ENCODE measurements at places on chromosomes 1 and 21.

- H3K4me3 ChIP-seq, result no peak overlapping the region
- H3K27me3 ChIP-seq, result no peaks in the 10 kb centered on the region
- no peak for DNase-seq
- no peak overlapping the region for H3K27ac ChIP-seq
- no peaks in the 10 kb centered on the region for H3K4me1 ChIP-seq
Observed at GRCh38 chr1:110123224-110123623, 11.0 kb downstream of the UBL4B start.

GRCh38 chr1:48068206-48068605 is 71.0 kb upstream of the TRABD2B start:
- DNase-seq, result no peak
- no peaks in the 10 kb centered on the region for H3K36me3 ChIP-seq
- no peaks in the 10 kb centered on the region for H3K4me1 ChIP-seq
- H3K27ac ChIP-seq, result no peak overlapping the region
- no peaks in the 10 kb centered on the region for H3K27me3 ChIP-seq
- H3K4me3 ChIP-seq, result no peak overlapping the region

DNA sequence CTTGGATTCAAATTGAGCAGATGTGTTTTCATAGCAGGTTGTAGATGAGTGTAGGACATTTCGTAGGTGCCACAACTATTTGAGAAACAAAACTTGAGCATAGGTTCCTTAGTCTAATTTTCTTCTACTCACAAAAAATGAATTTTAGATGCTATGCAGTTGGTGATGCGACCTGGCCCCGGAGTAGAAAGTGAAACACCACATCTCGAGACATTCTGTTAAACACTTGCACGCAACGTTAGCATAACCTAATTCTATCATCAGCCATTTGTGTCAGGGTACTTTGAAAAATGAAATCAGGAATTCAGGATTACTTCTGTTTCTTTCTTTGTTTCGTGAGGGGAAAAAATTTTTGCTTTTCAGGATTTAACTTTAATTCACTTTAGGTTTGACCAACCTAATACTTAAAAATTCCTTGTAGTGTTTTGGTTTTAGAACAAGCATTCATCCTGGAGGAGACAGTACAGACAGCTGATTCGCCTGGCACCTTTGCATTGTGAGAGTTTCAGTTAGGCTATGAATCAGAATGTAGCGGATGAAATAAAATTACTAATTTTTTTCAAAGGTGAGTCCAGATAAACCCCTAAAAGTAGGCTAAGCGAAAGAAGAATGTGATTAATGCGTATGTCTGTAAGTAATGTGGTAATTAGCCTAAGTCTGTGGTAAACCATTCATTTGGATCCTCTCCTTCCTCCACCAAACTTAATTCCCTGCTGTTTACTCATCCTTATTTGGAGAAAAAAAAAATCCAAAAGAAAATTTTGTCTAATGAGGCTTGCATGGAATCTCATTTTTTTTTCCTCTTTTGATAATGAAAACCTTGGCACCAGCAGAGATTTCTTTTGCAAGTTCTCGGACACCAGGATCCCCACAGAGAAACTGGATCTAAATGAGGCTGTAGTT is 44.9 kb downstream of the MAP3K21 start:
- H3K36me3 ChIP-seq, result no peaks in the 10 kb centered on the region
- peaks cover 11% of the 10 kb centered on the region for H3K4me1 ChIP-seq
- no peak for DNase-seq
- H3K27ac ChIP-seq, result no peak overlapping the region
- no peak overlapping the region for H3K4me3 ChIP-seq

DNA sequence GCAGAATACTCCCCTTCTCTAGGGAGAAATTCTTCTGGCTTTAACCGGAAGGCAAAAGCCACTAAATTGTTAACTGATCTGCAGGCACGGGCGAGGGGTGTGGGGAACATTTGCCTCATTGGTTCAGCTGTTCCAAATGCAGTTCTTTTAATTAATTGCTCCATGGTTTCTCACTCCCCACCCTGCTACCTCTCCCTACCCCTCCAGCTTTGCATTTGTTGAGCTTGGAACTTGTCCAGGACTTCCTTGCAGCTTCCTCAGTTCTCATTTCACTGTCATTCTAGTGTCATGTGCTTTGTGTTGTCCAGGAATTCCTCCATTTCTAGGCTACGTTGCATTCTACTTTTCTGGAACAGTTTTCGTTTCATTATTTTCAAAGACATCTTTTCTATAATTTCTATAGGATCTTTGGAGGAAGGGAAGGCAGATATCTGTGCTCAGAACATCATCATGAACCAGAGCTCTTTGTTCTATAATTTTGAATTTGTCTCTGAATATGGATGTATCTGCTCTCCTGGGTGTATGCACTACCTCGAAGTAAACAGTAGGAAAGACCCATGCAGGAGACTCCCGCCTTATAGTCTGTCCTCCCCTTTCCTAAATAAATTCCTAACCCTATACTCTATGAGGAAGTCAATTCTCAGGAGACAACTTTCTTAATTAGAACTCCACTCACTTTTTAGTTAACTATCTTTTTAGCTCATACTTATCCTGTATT is 132.4 kb upstream of the LMO4 start:
- H3K4me1 ChIP-seq, result no peaks in the 10 kb centered on the region
- H3K27ac ChIP-seq, result no peak overlapping the region
- H3K4me3 ChIP-seq, result no peak overlapping the region
- no peaks in the 10 kb centered on the region for H3K27me3 ChIP-seq
- peaks cover 4% of the 10 kb centered on the region for H3K36me3 ChIP-seq
- DNase-seq, result no peak

GRCh38 chr1:90850898-90851710 is 134.0 kb upstream of the BARHL2 start:
- H3K27me3 ChIP-seq, result peaks cover 70% of the 10 kb centered on the region
- DNase-seq, result peak; percentile 91
- H3K4me3 ChIP-seq, result peak overlapping the region; percentile 67
- H3K4me1 ChIP-seq, result peaks cover 15% of the 10 kb centered on the region
- H3K27ac ChIP-seq, result no peak overlapping the region

GRCh38 chr21:45169001-45169400 is 94.6 kb downstream of the ADARB1 start:
- no peak for DNase-seq
- H3K27ac ChIP-seq, result peak overlapping the region; percentile 56
- no peaks in the 10 kb centered on the region for H3K36me3 ChIP-seq
- no peak overlapping the region for H3K4me3 ChIP-seq
- H3K4me1 ChIP-seq, result peaks cover 12% of the 10 kb centered on the region

GRCh38 chr1:61138921-61139774 is 56.8 kb downstream of the NFIA start:
- no peak overlapping the region for H3K27ac ChIP-seq
- DNase-seq, result peak; percentile 28
- H3K27me3 ChIP-seq, result no peaks in the 10 kb centered on the region
- no peak overlapping the region for H3K4me3 ChIP-seq

- no peaks in the 10 kb centered on the region for H3K27me3 ChIP-seq
- no peak overlapping the region for H3K4me3 ChIP-seq
- DNase-seq, result no peak
- no peaks in the 10 kb centered on the region for H3K4me1 ChIP-seq
Observed at GRCh38 chr1:186623551-186623950, 56.7 kb downstream of the PTGS2 start.

DNA sequence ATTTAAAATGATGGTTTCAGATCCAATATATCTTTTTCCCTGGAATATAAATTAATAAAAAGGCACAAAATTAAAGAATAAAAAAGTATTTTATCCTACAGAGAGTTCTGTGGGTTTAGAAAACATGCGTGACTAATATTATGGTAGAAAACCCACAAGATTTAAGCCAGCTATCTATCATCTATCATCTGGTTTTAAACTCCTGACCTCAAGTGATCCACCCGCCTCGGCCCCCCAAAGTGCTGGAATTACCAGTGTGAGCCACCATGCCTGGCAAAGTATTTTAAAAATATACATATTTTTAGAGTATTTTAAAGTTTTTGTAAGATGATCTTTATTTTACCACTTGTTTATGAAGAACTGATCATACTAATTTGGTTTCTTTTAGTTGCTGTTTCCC is 79.5 kb downstream of the NRIP1 start:
- no peaks in the 10 kb centered on the region for H3K27me3 ChIP-seq
- no peak overlapping the region for H3K27ac ChIP-seq
- DNase-seq, result no peak

DNA sequence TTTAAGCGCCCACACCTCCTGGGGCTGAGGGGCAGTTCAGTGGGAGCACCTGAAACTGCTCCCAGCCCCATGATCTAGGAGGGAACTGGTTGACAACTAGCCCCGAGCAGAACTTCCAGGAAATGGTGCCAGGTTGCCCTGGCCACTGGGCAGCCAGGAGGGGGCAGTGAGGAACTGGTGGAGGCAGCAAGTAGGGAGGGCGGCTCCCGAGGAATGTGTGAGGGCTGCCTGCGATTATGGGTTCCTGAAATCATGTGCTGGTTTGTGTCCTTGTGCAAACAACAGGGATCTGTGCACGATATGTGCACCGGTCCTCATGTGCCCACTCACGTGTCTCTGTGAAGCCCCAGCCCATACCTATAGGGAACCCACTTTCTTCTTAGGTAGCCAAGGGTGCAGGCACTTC is 9.9 kb downstream of the GPR3 start:
- H3K27me3 ChIP-seq, result no peaks in the 10 kb centered on the region
- H3K4me1 ChIP-seq, result peaks cover 67% of the 10 kb centered on the region
- H3K4me3 ChIP-seq, result no peak overlapping the region

DNA sequence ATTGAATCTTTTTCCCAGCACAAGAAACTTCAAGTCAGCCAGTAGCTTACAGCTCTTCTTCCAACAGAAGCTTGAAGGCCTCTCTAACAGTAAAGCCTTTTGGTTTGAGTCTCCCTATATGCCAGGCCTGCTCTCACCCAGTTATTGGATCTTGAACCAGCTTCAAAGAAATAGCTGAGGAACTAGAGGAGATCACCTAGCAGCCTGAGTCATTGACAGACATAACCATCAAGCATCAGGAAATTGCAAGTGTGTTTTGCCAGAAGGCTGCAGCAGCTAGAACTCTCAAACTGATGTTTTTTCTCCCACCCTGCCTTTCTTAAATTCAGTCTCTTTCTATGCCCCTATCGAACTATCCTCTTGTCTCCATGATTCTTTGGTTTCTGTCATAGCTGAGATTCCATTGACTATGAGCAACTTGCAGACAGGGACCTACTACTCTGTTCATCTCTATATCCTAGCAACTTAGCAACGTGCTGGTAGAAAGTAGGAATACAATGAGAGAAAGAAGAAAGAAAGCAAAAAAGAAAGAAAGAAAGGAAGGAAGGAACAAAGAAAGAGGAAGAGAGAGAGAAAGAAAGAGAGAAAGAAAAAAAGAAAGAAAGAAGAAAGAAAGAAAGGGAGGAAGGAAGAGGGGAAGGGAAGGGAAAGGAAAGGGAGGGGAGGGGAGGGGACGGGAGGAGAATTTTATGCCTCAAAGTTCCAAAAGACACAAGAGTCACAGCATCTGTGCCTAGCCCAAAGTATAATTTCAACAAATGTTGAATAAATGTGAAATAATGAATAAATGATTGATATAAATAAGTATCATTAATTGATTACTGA is 60.0 kb upstream of the FGGY start:
- H3K27ac ChIP-seq, result no peak overlapping the region
- H3K36me3 ChIP-seq, result no peaks in the 10 kb centered on the region
- H3K27me3 ChIP-seq, result no peaks in the 10 kb centered on the region
- no peak overlapping the region for H3K4me3 ChIP-seq

DNA sequence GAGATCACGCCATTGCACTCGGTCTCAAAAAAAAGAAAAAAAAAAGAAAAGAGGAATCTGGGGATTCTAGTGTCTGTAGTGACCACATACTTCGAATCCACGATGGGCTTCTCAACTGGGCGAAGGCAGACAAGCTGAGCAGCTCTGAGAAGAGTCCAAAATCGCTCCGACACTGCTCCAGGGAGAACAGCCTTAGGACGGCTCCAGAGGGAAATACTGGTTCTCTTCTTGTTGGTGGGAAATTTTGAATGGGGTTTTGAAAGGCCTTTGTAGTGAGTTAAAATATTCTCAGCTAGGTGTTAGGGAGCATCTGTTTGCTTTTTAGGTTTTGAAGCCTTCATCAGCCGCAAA is 18.3 kb upstream of the HJV start:
- H3K36me3 ChIP-seq, result no peaks in the 10 kb centered on the region
- no peak for DNase-seq
- H3K4me1 ChIP-seq, result no peaks in the 10 kb centered on the region
- H3K27me3 ChIP-seq, result no peaks in the 10 kb centered on the region

DNA sequence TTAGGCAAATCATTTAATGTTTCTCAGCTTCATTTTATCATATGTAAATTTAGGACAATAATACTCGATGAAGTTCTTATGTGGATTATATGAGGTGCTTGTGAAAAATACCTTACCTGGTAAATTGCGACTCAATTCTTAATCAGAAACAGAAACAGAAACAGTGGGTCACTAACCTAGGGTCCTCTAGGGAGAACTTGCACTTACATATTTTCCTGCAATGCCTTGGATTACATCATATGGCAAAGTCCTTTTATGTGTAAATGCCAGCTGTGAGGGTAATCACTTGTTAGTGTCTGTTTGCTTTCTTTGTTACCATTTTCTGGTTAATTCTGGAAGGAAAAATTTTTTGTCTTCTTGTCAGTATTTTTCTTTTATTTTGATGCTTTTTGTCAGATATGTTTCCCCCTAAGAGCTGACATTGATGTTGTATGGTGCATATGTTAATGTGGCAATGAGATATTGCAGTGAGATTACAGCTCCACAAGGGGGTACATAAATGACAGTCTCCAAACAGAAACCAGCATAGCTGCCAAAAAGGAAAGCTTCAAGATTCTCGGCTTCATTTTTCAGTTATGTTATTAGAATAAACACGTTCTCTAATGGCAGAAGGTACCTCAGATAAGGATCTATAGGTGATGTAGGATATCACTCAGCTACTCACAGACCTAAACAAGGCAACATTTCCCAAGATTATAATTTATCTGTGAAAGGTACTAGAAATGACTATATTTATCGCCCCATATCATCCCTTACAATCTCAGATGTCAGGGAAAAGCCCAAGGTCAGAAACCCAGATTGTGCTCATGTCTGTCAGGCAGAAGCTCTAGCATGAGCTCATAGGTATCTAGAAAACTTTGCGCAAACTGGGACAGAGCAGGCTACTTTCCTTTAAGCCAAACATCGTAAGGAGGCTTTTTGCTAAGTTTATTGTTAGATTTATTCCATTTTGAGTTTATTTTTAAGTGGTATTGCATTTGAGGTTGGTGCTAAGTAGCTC is 119.9 kb downstream of the FASLG start:
- no peaks in the 10 kb centered on the region for H3K4me1 ChIP-seq
- H3K27me3 ChIP-seq, result no peaks in the 10 kb centered on the region
- H3K27ac ChIP-seq, result no peak overlapping the region
- DNase-seq, result no peak

DNA sequence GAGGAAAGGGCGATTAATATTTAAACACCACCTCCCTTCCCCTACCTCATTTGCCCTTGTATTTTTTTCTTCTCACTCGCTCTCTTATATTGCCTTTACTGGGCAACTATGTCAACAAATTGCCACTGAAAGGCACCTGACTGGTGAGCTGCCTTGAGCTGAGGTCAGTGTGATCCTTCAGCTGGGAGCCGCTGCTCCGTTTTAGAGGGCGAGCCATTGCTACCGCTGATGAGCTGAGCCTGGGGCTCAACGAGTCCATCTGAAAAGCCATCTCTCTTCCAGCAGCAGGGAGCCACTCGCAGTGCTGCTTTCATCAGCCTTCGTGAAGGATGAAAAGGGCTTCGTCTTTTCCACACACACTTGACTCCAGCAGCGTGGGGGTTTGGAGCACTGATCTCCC is 108.0 kb upstream of the KIF26B start:
- no peak overlapping the region for H3K4me3 ChIP-seq
- H3K36me3 ChIP-seq, result no peaks in the 10 kb centered on the region
- no peaks in the 10 kb centered on the region for H3K27me3 ChIP-seq
- H3K27ac ChIP-seq, result no peak overlapping the region
